Activated naive CD4-positive, alpha-beta T cell (primary cell): ENCODE measurements at places on chromosomes 1 and 21.

GRCh38 chr1:2891923-2892448 lies 90.5 kb upstream of the TTC34 start:
- no peak for DNase-seq

- no peak for DNase-seq
Measured at GRCh38 chr1:143720087-143721023, 251.4 kb downstream of the FAM72C start.

- DNase-seq: no peak
Measured at GRCh38 chr1:191963781-191964455, 194.3 kb upstream of the RGS18 start.

DNA sequence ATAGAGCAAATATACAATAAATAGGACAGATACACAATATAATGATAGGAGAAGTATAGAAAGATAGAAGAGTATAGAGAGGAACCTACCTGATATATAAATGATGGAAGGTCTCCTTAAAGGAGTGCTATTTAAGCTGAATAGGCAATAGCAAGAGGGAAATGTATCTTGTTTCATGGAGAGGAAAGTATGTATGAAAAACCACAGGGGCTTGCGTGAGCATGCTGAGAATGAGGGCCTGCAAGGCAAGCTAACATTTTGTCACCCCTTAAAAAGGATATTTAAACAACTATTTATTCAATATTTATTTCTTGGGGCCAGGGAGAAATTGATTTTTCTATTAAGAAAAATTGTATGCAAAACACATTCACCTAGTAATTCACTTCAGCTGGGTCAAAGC lies 150.9 kb upstream of the ZRANB2 start:
- no peak for DNase-seq

GRCh38 chr1:115811140-115811828 lies 29.6 kb downstream of the NHLH2 start:
- DNase-seq: no peak

DNA sequence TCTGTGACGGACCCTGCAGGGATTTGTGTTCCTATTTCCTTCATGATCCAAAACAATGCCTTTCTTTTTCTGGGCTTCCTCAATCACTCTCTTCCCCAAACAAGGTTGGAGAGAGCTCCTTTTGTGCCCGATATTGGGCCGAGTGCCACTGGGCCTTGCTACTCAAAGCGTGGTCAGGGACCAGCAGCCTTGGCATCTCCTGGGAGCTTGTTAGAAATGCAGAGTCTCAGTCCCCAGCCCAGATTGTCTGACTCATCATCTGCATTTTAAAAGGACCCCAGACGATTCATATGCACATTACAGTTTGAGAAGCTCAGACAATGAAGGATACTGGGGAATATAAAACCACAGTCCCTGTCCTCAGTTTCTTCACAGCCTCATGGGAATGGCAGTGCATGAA lies 19.9 kb downstream of the ADORA1 start:
- DNase-seq: no peak

GRCh38 chr1:94418664-94419655 lies 771 bp downstream of the ABCD3 start:
- DNase-seq: peak; percentile 25

DNA sequence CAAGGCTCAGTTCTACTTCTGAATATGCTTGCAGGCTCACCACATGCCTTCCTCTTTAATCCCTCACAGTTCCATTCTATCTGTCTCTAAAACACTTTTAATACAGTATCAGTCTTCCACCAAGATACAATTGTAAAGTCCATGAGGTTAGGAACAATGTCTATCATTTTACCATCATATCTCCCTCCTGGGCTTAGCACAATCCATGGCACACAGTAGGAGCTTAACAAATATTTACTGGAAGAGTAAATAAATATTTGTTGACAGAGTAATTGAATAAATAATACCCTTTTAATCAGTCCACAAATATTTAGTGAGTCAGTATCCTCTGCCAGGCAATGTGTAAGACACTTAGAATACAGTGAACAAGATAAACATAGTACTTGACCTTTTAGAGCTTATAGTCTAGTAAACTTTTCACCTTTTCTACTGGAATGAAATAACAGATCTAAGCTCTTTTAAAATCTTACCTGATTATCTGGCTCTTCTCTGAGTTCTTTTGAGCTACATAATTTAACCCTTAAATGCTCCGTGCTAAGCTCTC lies 12.7 kb upstream of the GADD45A start:
- DNase-seq: no peak

- no peak for DNase-seq
Measured at GRCh38 chr1:155932487-155932886, 1.7 kb downstream of the KHDC4 start.

DNA sequence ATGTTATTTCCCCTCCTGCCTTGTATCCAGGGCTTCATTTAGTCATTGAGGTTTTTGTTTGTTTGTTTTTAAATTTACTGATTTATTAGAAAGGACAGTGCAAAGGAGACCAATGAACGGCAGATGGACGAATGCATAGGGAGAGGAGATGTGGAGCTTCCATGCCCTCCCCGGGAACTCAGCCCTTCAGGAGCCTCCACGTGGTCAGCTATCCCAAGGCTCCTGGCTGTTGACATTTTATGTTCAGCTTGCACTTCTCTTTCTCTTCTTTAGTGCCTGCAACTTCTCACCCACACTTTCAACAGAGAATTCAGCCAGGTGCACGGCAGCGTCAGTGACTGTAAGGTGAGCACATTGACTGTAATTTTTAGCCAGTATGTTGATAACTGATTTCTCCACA lies 30.7 kb upstream of the PGD start:
- no peak for DNase-seq

DNA sequence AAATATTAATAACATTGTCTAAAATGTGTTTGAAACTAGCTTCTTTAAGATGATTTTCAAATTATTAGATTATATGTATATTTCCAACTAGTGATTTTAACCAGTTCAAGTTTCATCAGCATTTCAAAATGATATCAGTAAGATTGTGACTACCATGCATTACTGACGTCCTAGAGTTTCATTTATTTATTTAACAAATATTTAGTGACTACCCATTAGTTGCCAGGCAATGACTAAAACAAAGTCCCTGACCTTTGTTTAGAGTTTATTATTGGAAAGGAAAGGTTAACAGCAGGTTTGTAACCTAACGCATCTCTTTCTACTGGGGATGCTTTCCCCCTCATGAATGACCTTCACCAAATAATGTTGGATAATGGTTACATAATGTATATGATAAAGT lies 7.6 kb upstream of the C4BPB start:
- DNase-seq: no peak

DNA sequence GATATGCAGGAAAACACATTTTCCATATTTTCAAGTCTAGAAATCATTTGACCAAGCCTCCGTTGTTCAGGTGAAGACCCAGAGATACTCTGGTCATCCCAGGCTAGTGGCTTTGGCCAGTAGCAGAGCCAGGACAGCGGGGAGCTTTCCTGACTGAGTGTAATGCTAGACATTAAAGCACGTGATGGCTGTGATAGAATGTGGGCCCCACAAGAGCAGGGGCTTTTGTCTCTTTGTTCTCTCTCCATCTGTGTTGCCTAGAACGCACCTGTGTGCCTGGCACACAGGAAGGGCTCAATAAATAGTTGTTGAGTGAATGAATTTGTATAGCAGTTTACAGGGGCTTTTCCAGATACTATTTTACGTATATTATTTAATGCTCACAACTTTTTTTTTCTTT lies 9.0 kb upstream of the CORT start:
- no peak for DNase-seq

DNA sequence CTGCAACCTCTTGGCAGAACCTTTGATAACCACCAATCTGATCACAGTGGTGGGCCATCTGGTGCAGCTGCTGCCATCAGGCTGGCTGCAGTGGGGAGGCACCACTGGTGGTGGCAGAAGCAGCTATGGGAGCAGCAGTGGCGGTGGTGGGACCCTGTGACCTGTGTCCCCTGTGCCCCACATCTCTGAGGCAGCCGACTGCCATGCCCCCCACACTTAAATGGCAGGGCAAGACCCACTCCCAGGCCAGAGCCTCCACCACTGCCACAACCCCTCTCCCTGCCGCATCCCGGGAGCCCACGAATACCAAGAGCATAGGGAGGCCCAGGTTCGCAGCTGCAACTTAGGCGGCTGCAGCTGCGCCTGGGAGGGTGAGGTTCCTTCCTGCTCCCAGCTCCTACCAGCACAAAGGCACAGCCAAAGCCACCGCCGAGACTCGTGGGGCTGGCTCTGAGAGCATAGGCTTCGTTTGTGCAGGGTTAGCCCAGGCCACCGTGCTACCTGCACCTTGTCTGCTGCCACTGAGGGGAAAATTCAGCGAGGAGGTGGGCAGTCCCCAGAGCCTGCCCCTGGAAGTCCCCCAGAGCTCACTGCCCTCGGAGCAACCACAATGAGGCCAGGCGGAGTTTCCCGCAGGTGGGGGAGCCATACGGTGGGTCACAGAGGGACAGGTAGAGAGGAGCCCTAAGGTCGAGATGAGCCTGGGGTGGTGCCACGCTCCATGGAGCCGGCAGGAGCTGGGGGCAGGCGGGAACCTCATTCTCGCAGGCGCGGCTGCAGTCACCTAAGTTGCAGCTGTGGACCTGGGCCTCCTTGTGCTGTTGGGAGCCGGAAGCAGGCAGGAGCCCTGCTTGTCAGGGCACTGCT lies 518.7 kb downstream of the RWDD3 start:
- no peak for DNase-seq

DNA sequence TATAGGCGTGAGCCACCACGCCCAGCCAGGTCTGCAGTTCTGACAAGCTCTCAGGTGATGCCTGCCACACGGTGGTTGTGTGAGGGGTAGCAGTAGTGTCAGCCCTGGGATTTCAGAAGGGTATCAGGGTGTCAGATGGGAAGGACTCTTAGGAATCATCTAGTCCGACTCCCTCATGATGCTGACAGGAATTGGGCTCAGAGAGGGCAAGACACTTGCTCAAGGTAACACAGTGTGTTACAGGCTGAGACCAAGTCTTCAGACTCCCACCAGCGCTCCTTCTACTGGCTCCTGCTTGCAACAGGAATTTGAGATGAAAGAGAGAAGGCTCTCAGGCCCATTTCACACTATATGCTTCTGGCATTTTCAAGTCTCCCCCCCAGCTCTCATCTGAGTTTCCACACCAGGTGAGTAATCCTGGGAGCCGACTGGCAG lies 6.9 kb downstream of the HTR1D start:
- no peak for DNase-seq

- DNase-seq: no peak
Measured at GRCh38 chr1:248696774-248697173, 5.8 kb downstream of the OR14I1 start.

- no peak for DNase-seq
Measured at GRCh38 chr1:189775343-189775742, 702.3 kb downstream of the BRINP3 start.

DNA sequence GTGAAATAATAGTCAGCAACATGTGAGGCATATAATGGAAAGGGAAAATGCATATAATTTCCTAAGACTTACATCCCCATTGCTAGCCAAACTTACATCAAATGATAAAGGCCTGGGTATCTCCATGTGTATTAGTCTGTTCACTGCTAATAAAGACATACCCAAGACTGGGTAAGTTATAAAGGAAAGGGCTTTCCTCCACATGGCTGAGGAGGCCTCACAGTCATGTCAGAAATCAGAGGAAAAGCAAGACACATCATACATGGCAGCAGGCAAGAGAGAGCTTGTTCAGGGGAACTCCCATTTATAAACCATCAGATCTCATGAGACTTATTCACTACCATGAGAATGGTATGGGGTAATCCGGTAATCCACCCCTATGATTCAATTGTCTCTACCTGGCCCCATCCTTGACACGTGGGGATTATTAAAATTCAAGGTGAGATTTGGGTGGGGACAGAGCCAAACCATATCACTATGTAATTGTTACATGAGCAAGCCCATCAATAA lies 161.5 kb upstream of the SAMSN1 start:
- no peak for DNase-seq

GRCh38 chr1:34511802-34512201 lies 243.0 kb upstream of the GJB5 start:
- no peak for DNase-seq

DNA sequence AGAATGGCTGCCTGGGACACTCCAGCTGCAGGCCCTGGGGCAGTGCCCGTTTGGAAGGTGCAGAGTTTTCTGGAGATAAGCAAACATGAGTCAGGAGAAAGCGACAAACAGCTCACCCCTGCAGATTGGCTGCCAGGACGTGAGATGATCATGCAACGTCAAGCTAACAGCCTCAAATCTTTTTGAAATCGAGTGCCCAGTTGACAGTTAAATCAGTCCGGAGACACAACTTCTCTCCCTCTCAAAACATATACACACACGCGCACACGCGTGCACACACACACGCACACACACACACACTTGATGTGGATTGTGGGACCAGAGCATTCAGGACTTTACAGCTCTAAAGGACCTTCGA lies 49.4 kb downstream of the TENT5C start:
- no peak for DNase-seq

- DNase-seq: no peak
Measured at GRCh38 chr1:161866241-161866640, 100.1 kb downstream of the ATF6 start.

DNA sequence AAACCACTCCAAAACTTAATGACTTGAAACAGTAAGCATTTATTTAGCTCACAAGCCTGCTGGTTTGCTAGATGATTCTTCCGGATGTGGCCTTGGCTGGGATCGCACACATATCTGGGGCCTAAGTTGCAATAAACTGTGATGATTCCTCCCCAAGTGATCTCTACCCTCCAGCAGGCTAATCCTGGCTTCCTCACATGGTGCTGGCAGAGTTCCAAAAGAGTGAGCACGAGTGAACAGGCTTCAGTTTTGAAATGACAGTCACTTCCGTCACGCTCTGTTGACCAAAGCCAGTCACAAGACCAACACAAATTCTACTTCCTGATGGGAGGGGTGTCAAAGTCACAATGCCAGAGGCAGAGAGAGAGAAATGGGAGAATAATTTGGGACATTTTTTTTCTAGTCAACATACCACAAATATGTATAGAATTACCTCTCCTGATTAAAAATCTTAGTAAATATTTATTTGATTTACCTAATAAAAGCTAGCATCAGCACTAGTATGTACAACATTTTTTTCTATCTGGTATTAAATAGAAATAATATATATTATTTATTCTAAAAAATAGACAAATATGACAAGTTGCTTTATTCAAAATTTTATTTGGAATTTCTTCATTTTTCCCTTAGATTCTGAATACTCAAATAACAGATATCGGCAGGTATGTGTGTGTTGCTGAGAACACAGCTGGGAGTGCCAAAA lies 292.7 kb downstream of the TPR start:
- no peak for DNase-seq
